A549 treated with dexamethasone at 1 μM for 4 hours (cell line): ENCODE measurements at places on chromosomes 3 and 15. TPM values are rescaled to one million over a fixed set of nuclear protein-coding genes. Genes with fewer than 3 reads are reported as not detected.

Gene PPP2R3A
- 1.4 to 2.6 TPM (median 2.1 TPM) in 5 replicates for total RNA-seq

Gene IL17RC
- 26.8 to 35.6 TPM (median 28.7 TPM) in 5 replicates for total RNA-seq

Gene MYNN
- 9.0 to 10.6 TPM (median 9.5 TPM) in 5 replicates for total RNA-seq

Gene GOLGB1
- total RNA-seq = 13.5 to 18.0 TPM (median 15.6 TPM) in 5 replicates

Gene ZNF502
- total RNA-seq = 1.6 to 2.2 TPM (median 1.6 TPM) in 5 replicates

Gene MEGF11
- total RNA-seq = 0.08 to 0.61 TPM (median 0.47 TPM) in 5 replicates

Gene PRKAR2A
- total RNA-seq = 15.4 to 25.3 TPM (median 23.1 TPM) in 5 replicates

Gene GOLGA8N
- 0.80 to 1.4 TPM (median 1.0 TPM) in 5 replicates for total RNA-seq

Gene CPA3
- total RNA-seq = not detected in 5 replicates

Gene GHSR
- total RNA-seq = not detected in 5 replicates

Gene CYP1A2
- not detected in 5 replicates for total RNA-seq

Gene SPTBN5
- 0.07 to 0.25 TPM (median 0.16 TPM) in 5 replicates for total RNA-seq

Gene TRPM1
- total RNA-seq = not detected in 5 replicates

Gene IQCF5
- total RNA-seq = not detected in 5 replicates

Gene THAP10
- 4.1 to 5.6 TPM (median 4.7 TPM) in 5 replicates for total RNA-seq

Gene GOLGA6L4
- total RNA-seq = 0.39 to 1.4 TPM (median 1.2 TPM) in 5 replicates

Gene CISH
- total RNA-seq = 0.53 to 0.76 TPM (median 0.61 TPM) in 5 replicates

Gene GALNT15
- 0.03 to 0.20 TPM (median 0.05 TPM) in 5 replicates for total RNA-seq
